ENCODE measurements at places on chromosomes 2 and 18.

DNA sequence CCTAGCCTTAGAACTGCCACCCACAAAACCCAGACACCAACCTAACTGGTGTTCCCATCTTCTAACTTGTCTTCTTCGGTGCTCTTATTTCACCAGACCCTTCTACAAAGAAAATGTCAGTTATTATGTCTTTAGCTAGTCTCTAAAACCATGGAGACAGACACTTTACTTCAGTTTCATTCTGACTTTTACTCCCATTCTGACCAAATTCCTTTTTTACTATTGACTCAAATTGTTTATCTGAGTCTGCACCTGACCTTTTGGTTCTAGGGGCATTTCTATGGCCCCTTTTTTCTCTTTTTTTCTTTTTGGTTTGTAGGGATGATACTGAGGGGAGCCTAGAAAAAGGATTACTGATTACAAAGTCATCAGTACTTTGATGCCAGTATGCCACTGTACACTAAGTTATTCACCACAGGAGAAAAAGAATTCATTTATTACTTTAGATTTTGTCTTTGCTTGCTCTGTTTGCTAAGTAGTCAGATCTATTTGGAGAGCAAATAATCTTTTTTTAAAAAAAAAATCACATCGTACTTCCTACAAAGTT lies 6.8 kb upstream of the SLC1A4 start:
- no peak for DNase-seq

DNA sequence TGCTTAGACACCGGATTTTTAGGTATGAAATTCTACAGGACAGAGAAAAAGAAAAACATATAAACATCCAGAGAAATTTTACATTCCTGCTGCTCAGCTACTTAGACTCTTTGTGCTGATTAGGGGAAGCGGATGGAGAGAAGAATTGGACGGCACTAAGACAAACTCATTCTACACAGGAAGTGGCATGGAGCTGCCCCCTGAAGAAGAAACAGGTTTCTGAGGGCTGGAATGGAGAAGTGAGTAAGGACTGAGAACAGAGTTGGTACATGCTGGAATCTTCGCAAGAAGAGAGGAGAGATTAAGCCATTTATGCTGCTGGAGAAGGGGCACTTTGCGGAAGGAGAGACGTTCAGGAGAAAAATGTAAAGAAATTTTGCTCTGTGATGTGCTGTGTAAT lies 253.0 kb upstream of the ERBB4 start:
- no peak for DNase-seq

DNA sequence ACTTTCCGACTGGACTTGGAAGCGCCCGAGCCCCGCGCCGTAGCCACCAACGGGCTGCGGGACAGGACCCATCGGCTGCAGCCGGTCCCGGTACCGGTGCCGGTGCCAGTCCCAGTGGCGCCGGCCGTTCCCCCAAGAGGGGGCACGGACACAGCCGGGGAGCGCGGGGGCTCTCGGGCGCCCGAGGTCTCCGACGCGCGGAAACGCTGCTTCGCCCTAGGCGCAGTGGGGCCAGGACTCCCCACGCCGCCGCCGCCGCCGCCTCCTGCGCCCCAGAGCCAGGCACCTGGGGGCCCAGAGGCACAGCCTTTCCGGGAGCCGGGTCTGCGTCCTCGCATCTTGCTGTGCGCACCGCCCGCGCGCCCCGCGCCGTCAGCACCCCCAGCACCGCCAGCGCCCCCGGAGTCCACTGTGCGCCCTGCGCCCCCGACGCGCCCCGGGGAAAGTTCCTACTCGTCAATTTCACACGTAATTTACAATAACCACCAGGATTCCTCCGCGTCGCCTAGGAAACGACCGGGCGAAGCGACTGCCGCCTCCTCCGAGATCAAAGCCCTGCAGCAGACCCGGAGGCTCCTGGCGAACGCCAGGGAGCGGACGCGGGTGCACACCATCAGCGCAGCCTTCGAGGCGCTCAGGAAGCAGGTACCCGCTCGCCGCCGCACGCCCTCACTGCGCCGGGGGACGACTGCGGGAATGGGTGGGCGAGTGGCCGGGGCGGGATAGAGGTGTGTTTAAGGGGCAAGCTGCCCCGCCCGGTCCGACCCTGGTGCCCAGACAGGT lies 713 bp downstream of the ATOH8 start:
- DNase-seq = peak; percentile 24

- no peak for DNase-seq
These were observed 314.8 kb downstream of the MBD2 start for GRCh38 chr18:53909668-53910067.

GRCh38 chr2:99420031-99420430 lies 69.8 kb downstream of the REV1 start:
- no peak for DNase-seq

DNA sequence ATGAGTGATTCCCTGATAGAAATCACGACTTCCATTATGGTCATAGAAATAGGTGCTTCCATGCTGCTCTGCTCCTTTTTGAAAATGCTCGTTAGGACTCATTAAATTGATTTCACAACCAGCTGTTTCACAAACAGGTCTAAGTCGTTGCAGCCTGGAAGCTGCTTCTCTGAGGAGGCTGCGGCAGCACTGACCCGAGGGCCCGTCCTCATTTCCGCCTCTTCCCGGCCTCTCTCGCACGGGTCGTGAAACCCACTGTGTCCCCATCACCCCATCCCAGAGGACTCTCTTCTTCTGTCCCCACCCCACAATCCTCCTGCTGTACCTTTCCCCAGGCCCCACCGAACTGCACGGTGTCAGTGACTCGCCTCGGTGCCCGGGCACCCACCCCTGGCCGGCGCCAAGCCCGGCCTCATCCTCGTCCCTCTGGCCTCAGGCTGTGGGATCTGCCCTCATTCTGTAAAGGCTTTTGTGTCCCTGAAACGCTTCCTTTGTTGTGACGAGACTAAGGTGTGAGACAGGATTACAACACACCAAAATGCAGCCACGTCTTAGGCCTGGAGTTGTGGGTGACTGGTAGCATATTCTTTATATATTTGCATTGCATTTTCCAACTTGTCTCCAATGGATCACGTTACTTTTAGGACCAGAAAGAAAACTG lies 112.7 kb upstream of the CTDP1 start:
- no peak for DNase-seq

- DNase-seq = no peak
These were observed 117.0 kb downstream of the CHN1 start for GRCh38 chr2:174888146-174888545.

DNA sequence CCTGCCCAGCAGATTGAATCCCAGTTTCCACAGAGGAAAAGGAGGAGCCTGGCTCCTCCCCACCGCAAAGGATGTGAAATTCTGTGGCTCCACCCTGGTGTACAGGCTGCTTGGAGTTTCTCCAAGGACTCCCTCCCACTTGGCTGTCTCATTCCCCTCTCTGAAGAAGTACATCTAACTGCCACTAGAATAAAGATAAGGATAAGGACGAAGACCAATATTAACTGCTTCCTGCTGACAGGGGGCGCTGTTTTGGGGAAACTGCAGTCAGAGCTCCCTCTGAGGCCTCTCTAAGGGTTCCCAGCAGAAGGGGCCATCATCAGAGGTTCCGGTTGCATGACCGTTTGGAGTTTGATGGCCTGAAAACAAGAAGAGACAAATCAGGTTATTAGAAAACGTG lies 790.9 kb downstream of the CPS1 start:
- DNase-seq = no peak

DNA sequence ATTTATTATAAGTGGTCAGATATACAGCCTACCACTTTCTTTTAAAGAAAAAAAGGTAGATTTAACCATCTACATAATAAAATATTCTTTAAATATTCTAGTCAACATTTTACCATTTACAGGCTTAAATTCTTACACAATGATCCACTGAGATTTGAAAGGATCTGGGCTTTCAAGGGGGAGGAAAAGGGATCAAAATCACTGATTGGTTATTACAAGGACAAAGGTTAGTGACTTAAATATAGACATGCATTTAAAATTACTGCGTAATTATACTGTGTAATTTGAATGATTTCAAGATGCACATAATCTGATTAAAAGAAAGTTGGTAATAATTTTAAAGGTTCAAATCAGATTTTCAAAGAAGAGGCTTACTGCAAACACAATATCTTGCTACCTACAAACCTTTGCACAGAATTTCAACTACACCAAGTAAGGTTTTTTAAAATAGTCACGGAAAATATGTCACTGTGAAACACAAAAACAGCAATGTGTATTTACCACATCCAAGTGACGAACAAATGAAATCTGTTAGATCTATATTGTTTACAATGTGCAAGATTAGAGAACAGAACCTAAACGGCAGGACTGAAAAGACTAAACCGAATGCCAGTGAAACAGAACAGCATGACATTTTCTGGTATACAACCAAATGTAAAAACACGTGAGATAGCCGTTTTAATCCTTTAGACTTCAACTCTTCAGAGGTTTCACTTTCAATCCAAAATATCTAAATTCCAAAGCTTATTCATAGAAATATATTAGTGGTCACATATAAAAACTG lies 40.8 kb downstream of the RTN4 start:
- no peak for DNase-seq

DNA sequence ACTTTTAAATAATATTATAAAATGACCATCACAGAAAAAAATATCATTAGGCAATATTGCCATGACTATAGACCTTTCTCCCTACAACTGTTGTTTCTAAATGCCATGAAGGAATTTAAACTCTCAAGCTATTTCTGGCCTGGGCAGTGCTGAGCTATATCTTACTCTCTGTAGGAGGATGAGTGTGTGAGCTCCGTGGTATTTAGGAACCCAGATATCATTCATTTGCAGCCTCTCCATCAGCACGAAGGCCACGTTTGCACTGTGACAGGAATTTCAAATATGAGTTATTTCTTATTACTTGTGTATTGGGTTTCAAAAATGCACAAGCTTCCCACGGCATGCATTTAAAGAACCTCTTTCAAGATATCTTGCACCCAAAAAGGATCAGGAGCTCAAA lies 35.0 kb upstream of the SOX11 start:
- no peak for DNase-seq

GRCh38 chr2:225788571-225789094 lies 389.1 kb downstream of the NYAP2 start:
- DNase-seq = no peak

- no peak for DNase-seq
These were observed 188.4 kb upstream of the GYPC start for GRCh38 chr2:126467367-126468054.

DNA sequence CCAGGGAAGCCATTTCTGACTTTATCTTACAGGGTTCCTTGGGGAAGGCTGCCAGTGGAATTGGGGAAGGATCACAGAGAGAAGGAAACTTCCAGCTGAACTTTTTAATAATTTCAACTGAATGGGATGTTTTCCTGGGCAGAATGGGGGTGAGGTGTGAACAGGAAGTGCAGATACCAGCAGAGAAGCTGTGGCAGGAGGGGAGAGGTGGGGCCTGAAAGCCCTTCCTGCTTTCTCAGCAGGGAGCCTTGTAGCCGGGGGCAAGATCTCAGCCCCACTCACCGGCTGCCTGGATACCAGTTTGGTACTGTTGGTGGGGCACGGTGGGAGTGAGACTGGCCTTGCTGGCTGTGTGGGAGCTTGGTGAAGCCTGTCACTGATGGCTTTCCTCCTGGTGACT lies 170.5 kb downstream of the ZBTB7C start:
- no peak for DNase-seq

DNA sequence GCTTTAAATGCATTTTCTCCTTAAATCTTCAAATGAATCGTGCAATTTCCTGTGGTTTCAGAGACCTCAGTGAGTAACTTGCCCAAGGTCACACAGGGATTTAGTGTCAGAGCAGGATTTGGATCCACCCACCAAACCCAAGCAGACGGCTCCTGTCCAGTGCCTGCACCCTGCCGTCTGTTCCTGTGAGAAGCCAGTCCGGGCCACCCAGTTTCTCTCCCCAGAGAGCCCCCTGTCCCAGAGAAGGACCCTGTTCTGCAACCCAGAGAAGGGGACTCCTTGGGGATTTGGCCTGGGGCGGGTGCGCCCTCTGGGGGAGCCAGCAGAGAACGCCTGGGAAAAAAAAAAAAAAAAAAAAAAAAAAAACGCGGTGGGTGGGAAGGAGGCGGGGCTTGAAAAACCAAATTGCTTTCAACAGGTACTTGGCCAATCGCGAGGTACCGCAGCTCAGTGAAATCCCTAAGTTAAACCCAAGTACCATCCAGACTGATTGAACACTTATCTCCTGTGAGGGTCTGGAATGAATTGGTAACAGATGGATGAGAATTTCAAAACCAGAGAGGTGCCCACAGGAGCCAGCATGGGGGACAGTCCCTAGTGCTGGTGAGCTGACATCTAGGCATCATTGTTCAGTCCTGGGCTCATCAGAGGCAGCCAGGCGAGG lies 30.9 kb upstream of the REEP1 start:
- DNase-seq = peak; percentile 42

GRCh38 chr2:238338710-238339394 lies 18.5 kb downstream of the TRAF3IP1 start:
- DNase-seq = no peak

DNA sequence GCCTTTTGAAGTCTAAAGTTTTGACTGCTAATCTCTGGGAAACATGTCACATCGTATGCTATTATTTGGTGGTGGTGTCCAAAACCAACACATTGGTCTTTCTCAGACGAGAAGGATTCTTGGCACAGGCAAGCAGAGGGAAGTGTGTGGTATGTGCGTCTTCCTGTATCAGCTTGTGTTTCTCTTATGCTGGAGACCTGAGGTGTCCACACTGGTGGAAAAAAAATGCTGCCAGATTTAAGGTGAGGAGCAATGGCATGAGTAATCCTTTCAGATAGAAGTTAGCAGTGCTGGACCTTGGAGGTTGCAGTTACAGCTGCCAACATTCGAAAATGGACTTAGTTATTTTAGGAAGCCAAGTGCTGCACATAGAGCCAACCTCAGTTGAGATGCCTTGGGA lies 11.7 kb upstream of the FHL2 start:
- no peak for DNase-seq

- peak; percentile 78 for DNase-seq
These were observed 64.9 kb upstream of the OTOS start for GRCh38 chr2:240205348-240205747.

DNA sequence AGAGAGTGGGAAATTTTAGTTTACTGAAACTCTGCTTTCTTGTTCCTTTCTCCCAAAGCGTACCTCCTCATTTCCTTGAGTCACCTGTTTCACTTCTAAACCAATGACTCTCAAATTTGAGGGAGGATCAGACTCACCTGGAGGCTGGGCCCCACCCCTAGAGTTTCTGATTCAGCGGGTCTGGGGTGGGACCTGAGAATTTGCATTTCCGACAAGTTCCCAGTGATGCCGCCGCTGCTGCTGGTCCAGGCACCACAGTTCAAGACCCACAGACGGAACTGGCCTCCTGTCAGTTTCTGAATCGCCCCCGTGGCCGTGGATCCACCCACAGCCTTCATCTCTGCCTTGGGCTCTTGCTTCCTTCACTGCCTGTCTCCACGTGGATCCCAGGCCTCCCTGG lies 44.9 kb upstream of the PELI1 start:
- no peak for DNase-seq

GRCh38 chr2:29336341-29337241 lies 221.4 kb downstream of the CLIP4 start:
- DNase-seq = no peak

GRCh38 chr2:179311101-179311500 lies 46.5 kb upstream of the SESTD1 start:
- no peak for DNase-seq

GRCh38 chr2:195737511-195738325 lies 80.7 kb downstream of the SLC39A10 start:
- DNase-seq = no peak

- no peak for DNase-seq
These were observed 221.9 kb downstream of the NDUFA10 start for GRCh38 chr2:239803102-239803765.

- no peak for DNase-seq
These were observed 47.5 kb upstream of the PXDN start for GRCh38 chr2:1791685-1792435.

All from stimulated activated CD4-positive, alpha-beta T cell treated with anti-CD3 and anti-CD28 coated beads, Interleukin-2, amount 100 ng/mL, for 24 hours (primary cell).